Fibroblast of gingiva (primary cell): ENCODE measurements at places on chromosomes 11 and 22.
A peak's percentile ranks its signal among the peaks of the same experiment; 100 is the strongest.

DNA sequence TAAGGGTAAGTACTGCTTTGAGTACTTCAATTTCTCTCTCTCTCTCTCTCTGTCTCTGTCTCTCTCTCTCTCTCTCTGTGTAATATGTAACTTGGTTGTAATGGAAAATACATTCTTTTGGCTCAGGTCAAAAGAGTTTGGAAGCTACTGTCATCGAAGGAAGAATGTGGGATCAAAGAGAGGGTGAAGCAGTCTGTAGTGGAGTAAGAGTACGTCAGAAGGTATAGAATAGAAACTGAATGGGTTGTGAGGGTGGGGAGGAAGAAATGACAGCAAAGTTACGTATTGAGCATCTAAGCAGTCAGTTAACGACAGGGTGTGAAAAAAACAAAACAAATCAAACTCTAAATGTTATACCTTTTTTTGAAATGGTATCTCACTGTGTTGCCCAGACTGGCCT, 10.0 kb downstream of the NCAM1 start:
- no peak for DNase-seq

- no peak for DNase-seq
Measured at GRCh38 chr11:69666752-69667536, 8.2 kb downstream of the LTO1 start.

DNA sequence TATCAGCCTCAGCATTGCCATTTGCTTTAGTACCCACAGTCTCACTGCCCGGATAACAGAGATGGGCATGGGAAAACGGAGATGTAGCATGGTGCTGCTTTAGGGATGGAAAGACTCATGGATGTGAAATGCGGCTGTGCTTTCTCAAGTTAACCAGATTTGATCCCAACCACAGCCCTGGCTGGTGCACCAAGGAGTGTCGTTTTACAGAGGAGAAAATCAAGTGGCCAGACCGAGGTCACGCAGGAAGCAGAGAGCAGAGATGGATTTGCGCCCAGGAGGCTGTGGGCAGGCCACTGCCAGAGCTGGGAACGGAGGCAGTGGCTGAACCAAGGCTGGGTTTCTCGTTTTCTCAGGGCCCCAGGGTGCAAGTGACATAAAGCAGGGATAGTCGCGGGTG, 9.0 kb downstream of the MB start:
- peak; percentile 67 for DNase-seq

DNA sequence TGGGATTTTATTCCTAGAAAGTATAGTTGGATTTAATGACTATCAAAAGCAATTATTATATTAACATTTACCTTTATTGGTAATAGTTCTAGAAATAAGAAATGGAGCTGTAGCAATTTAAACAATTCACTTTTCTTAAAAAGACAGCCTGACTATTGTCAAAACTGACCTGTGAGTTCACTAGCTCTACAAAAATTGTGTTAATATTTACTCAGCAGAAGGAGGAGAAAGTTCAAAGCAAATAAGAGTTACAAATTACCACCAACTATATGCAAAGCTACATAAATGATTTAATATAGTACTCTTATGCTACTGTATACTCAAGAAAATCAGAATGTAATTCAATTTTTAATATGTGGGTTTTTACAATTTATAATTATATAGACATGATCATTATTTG, 310.0 kb downstream of the DCDC1 start:
- DNase-seq = no peak

DNA sequence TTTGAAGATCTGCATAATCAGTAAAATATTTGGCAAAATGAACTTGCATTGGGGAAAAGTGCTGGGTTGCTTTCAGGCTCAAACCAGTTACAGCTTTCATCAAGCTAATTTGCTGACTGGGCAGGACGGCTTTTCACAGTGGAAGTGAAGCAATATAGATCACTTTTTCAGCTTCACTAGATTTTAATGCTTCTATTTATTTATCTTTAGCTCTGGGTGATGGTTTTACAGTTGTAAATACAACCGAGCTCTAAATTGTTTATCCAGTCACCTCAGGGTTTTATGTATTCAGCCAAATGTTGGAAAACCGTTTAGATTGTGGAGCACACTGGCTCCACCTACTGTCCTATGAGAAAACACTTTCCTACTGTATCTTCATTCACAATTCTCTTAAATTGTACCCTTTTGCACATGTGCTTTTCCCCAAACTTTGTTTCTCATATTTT, 58.2 kb downstream of the ACER3 start:
- DNase-seq = peak; percentile 84

- peak; percentile 2 for DNase-seq
Measured at GRCh38 chr11:111983187-111983986, 41.8 kb upstream of the DLAT start.

DNA sequence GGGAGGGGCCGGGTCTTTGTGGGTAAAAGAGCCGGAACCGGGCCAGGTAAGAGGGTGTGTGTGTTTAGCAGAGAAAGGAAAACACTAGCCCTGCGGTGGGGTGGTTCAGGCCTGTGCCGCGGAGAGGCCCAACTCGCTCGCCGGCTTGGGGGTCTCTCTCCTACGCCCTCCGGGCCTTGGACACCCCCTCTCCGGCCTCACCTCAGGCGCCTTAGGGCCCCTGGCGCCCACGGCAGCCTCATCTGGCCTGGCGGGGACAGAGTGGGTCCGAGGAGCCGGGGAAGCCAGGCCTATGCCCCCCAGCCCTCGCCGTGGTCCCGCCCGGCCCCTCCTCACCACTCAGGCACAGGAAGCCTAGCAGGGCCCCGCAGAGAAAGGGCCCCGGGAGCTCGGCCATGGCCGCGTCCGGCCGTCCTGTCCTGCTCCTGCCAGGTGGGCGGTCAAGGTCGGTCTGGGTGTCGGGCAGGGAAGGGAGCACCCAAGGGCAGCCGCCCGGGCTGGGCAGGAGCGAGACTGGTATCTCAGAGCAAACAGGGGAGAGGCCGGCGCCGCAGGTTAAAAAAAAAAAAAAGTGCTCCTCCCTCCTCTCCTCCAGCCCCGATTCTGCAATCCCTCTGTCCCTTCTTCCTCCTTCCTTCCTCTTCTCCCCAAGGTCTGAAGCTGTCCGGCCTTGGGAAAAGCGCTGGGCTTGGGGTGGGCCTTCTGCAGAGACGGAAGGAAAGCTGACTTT, at the start of gene VSIG2:
Gene VSIG2 (minus strand): TSS at position 515 of the 730 bp plus-strand sequence. CDS start 118 bp downstream, at position 397.
- no peak for DNase-seq

DNA sequence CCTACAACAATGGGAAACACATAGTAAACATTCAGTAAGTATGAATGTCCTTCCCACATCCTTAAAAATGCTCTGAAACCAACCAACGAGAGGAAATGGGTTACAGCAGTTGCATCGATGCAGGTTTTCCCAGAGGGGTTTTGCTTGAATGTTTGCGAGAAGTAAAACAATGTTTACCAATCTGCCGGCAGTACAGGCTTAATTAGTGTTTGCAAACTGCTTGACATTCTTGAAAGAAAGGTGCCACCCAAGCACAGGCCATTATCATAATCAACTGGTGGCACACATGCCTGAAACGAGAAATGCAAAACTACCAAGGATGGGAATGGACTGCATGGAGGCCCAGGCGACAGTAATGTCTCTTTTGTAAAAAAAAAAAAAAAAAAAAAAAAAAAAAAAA, 27.1 kb upstream of the OPCML start:
- DNase-seq = no peak

- DNase-seq = no peak
Measured at GRCh38 chr22:19905347-19906276, 36.0 kb upstream of the COMT start.

GRCh38 chr11:27188696-27189095, 148.1 kb downstream of the BBOX1 start:
- no peak for DNase-seq

DNA sequence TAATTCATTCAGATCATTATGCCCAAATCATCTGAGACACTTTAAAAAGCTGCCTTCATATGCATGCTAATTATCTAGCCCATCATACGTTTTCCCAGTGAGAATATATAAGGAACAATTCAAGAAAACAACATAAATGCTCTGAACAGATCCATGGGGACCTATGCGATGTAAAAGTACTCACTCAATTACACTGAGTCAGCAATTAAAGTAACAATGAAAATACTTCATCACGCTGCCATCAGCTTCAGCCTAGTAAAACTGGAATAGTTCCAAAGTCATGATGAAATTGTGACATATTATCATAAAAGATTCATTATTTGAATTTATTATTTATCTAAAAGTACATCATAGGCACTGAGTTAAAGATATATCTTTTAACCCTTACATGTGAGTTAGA, 3.7 kb upstream of the OR8K5 start:
- DNase-seq = no peak

- DNase-seq = no peak
Measured at GRCh38 chr11:78351193-78351592, 66.4 kb downstream of the GAB2 start.

DNA sequence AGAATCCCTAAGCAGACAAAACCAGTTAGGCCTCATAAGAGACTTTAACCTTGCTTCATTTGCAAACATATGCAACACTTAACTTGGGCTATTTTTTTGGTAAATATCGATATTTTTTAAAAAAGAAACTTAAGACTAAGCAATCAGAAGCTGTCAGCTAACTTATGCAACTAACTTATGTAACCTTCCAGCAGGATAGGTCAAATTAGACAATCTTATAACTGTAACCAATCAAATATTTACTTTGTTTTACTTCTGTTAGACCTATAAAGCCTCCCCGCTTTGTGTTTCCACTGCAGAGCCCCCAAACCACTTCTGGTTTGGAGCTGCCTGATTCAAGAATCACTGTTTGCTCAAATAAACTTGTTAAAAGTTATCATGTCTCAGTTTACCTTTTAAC, 8.0 kb downstream of the MSANTD4 start:
- no peak for DNase-seq

DNA sequence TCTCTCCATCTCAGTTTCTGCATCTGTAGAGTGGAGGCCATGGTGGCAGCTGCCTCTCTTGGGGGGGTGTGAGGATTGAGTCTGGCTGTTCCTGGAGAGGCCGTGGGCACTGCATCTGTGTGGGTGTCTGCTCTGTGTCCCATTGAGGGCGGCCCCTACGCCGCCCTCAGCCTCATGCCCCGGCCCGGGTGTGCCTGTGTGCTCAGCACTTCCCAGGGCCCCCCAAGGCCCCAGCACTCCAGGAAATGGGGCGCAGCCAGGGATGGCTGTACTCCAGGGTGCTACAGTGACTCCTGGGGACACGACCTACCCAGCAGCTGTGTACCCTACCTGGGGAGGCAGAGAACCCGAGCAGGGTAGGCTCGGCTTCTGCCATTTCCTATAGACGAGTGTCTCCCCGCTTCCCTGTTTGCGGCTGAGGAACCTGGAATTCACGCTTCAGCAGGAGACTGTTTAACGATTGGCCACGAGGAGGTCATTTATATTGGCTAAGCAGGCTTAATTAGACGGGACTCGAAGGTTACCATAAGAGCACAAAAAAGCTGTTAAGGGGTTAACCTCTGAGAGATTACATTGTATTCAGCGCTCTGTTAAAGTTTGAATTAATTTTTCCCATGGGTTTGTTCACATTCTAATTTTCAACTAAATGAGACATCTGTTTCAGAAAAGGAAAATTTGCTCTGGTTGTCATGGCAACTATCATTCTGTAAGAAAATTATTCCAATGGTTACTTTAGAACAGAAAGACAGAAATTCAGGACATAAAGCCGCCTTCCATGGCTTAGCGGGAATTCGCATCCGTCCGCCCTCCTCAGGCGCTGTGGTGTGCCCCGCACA, 76.4 kb downstream of the MPPED1 start:
- no peak for DNase-seq

- DNase-seq = no peak
Measured at GRCh38 chr11:78427615-78428265, 10.1 kb upstream of the GAB2 start.

DNA sequence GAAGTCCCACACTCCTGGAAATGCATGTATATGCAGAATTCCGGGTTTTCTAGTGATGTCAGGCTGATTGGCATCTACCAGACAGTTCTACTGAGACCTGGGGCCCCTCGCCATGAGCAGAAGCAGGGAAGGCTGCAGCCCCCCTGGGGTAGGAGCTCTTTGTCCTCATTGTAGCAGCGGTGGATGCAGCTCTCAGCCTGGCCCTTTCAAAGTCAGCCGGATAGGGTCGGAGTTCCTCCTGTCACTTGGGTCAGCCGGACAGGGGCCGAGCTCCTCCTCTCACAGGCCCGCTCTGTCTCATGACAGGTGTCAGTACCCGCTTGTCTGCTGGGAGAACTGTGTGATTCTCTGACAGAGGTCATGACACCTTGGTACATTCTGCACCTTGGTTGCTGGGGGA, 30.0 kb downstream of the MRGPRD start:
- DNase-seq = no peak

GRCh38 chr11:120815319-120816100, 208.4 kb upstream of the TBCEL start:
- DNase-seq = no peak

DNA sequence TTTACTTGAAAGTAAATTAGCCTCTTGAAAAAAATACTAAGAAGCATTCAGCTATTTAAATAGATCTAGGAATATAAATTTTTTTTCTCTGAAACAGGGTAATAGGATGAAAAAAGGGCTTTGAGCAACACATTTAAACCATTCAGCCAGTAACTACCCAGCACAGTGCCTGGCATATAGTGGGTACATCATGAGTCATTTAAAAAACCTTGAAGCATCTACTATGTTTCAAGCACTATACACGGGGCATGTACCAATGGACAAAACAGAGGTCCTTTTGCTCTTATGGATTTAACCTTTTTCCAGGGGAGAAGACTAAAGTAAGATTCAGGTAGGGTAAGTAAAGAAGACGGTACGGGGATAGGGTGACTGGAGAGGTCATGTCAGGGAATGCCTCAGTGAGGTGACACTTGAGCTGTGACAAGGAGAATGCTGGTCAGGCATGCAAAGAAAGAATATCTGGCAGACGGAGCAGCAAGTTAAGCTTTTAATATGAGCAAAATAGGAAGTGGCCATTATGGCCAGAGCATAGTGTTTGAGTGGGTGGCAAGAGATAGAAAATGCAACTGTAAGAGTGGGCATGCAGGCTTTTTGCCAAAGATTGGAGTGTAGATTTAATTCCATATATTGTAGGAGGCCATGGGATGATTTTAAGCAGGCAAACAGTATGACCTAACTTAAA, 101.1 kb downstream of the HIPK3 start:
- no peak for DNase-seq

GRCh38 chr22:40434106-40434505, 63.7 kb downstream of the SGSM3 start:
- DNase-seq = no peak

- DNase-seq = no peak
Measured at GRCh38 chr11:21465203-21465602, 727.7 kb upstream of the ANO5 start.

- no peak for DNase-seq
Measured at GRCh38 chr22:48678171-48679135, 1149.2 kb downstream of the BRD1 start.
